Hematopoietic multipotent progenitor cell treated with erythropoietin and hydrocortisone succinate and interleukin-3 and kit ligand, for 15 days (in vitro differentiated cells): ENCODE measurements at places on chromosomes 1 and 21.
A peak's percentile ranks its signal among the peaks of the same experiment; 100 is the strongest.

DNA sequence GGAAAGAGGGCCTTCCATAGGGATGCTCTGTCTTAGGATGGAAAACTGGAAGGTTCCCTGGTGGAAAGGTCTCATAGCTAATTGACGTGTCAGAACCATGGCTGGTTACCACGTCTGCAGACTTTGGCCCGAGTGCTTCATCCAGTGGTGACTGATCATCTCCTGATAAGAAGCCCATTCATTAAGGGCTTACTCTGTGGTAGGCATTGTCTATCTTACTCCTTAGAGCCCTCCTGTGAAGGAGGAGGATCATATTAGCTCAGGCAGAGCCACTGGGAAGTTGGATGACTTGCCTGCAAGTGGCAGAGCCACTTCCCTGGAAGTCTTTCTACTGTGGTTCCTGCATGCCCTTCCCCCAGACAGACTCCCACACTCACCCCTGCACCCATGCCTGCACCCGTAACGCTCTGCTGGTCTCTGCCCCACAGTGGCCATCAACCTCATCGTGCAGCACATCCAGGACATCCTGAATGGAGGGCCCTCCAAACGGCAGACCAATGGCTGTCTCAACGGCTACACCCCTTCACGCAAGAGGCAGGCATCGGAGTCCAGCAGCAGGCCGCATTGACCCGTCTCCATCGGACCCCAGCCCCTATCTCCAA lies 79.9 kb downstream of the UCK2 start:
- DNase-seq = no peak

DNA sequence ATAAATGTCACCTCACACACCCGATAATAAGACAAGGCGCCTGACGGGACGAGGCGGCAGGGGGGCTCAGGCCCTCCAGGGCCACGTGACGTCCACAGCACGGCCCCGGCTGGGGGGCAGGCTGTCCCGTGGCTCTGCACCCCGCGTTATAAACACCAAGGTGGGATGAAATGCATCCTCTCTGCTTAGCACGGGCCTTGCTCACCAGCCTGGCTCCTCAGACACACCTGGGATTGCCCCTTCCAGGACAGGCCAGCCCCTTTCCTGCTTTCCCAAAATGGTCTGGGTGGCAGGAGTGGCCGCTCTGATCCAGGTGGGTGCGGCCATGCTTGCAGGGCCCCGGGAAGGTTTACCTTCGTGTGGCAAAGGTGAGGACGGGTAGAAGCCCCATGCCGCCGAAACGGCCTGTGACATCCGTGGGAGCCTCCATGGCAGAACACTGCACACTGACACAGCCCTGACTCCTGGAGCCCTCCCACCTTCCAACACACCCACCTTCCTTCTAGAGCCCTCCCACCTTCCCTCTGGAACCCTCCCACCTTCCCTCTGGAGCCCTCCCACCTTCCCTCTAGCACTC lies 35.9 kb downstream of the SLC19A1 start:
- DNase-seq = no peak

GRCh38 chr1:41434748-41435449 lies 49.6 kb downstream of the EDN2 start:
- DNase-seq = no peak

GRCh38 chr1:29298246-29298645 lies 61.9 kb downstream of the PTPRU start:
- DNase-seq = no peak

DNA sequence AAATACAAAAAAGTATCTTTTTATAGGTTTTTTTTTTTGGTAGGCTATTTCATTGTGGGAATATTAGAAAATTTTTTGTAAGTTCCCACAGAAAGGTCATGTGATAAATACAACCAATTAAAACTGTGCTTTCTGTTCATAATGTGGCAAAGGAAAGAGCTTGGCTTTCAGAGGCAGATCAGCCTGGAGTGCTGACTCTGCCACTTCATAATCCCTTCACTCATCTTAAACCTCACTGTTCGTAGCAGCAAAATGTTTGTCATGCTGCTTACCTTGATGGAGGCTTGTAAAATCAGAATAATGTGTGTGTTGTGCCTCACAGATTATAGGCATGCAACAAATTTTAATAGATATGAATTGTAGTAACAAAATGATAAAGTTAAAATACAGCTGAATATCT lies 176.8 kb downstream of the ZP4 start:
- DNase-seq = no peak

DNA sequence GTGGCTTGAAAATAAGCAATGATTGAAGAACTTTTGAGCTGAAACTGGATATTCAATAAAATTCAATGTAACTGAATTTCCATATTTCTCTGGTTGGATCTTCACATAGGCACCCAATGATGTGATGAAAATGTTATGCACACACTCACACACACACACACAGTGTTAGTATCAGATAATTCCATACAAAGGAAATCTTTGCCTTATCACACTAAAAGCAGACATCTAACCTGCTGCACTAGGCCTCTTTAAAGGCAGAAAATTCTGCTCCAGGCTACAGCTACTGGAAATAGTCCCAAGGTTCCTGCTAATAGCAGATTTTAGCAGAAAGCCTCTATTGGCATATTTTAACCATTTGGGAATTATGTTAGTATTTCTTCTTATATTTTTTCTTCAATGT lies 309.6 kb downstream of the COL11A1 start:
- DNase-seq = no peak

GRCh38 chr1:186772228-186772627 lies 56.5 kb upstream of the PLA2G4A start:
- no peak for DNase-seq

DNA sequence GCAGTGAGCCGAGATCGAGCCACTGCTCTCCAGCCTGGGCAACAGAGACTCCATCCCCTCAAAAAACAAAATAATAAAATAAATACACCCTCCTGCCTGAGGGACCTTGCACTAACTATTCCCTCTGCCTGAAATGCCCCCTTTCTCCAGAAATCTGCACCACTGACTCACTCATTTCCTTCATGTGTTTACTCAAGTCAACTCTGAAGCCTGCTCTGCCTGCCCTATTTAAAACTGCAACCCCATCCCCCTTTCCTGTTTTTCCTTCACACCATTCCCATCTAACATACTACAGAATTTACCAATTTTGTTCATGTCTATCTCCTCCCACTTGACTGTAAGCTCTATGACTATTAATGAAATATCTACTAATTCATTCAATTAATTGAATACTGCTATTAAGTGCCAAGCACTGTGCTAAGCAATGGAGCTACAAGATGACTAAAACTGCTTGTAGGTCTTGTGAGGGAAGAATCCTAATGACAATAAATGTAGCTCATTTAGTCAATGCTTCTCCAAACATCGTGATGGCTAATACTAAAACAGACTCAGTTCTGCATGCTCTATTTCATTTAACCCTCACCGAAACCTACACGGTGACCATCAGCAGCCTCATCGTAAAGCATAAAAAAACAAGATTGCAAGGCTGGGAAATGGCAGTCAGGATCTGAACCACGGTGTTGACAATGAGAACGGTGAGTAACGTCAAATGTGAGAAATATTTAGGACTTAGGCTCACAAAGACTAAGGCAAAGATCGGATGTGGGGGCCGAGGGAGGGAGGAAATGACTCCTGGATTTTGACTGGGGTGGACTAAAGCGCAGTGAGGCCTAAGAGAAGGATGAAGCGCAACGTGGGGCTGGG lies 749 bp upstream of the TMEM39B start:
- no peak for DNase-seq

DNA sequence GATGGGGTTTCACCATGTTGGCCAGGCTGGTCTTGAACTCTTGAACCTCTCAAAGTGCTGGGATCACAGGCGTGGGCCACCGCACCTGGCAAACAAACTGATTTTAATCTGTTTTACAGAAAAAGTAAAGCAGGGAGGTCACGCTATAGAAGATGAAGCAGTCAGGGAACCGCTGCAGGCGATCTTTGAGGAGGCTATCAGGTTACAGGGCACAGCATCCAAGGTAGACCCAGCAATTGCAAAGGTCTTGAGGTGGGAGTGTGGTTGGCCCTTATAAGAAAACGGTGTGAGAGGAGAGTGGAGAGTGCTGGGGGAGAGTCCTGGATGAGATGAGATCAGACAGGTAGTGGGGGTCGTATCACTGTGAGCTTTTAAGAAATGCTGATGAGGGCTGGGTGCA lies 2.6 kb upstream of the TMCO4 start:
- no peak for DNase-seq

GRCh38 chr21:39348040-39348354 lies 891 bp downstream of the HMGN1 start:
- no peak for DNase-seq

GRCh38 chr1:38046333-38046883 lies at the start of gene POU3F1:
POU3F1 (minus strand) TSS chr1:38046793; CDS start chr1:38046743, 50 bp downstream.
- DNase-seq = no peak

- DNase-seq = no peak
These were observed 96.9 kb upstream of the TARDBP start for GRCh38 chr1:10915594-10915993.

- no peak for DNase-seq
These were observed 6.7 kb upstream of the GATAD2B start for GRCh38 chr1:153929426-153929825.

GRCh38 chr21:22842875-22843274 lies 1844.7 kb downstream of the NCAM2 start:
- DNase-seq = no peak

- DNase-seq = no peak
These were observed 22.6 kb downstream of the OR2G3 start for GRCh38 chr1:247627951-247628350.

DNA sequence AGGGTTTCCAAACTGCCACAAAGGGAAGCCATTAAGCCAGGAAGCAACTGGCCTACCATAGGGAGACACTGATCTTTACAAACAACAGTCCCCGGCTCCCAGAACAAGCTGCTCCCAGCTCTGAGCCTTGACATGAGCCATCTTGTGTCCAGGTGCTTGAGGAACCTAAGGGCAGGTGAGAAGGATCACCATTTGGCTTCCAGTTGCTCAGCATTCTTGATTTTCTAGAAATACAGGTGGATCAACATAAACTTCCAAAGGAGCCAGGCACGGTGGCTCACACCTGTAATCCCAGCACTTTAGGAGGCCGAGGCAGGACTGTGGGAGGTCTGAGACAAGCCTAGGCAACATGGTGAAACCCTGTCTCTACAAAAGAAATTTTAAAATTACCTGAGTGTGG lies 21.6 kb downstream of the ZBTB17 start:
- no peak for DNase-seq

DNA sequence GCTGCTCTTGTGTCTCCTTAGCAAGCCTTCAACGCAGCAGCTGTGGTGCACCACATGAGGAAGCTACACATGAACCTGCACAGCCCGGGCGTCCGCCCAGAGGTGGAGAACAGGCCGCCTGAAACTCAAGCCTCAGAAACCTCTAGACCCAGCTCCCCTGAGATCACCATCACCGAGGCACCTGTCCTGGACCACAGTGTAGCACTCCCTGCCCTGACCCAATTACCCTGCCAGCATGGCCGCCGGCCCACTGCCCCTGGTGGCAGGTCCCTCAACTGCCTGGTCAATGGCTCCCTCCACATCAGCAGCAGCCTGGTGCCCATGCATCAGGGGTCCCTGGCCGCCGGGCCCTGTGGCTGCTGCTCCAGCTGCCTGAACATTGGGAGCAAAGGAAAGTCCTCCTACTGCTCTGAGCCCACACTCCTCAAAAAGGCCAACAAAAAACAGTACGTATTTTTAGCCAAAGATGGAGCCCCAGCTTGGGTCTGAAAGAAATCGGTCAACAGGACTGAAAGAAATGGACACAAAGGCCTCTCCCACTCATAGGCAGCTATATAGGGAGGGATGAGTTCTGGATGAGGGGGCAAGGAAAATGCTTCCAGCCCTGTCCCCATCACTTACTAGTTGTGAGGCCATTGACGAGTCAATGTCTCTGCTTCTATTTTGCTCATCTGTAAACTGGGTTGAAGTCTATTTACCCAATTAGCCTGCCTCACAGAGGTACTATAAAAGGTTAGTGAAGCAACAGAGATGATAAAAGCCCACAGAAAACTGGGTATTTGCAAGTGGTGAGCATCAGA lies 28.5 kb downstream of the CAMK1G start:
- no peak for DNase-seq

- no peak for DNase-seq
These were observed 27.7 kb downstream of the PTPRF start for GRCh38 chr1:43558346-43558841.

GRCh38 chr1:206489980-206490770 lies 17.2 kb upstream of the RASSF5 start:
- peak; percentile 61 for DNase-seq

DNA sequence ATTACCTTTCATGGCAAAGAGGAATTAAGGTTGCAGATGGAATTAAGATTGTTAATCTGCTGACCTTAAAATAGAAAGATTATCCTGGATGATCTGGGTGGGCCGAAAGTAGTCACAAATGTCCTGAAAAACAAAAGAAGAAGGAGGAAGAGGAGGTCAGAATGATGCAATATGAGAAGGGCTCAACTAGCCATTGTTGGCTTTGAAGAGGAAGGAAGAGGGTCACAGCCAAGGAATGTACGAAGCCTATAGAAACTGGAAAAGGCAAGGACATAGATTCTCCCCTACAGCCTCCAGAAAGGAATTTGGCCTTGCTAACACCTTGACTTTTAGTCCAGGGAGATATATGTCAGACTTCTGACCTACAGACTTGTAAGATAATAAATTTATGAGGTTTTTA lies 39.4 kb upstream of the FMOD start:
- DNase-seq = no peak

GRCh38 chr21:32520875-32521735 lies 64.2 kb downstream of the TCP10L start:
- DNase-seq = no peak

GRCh38 chr1:77533660-77534305 lies 148.7 kb downstream of the ZZZ3 start:
- peak; percentile 43 for DNase-seq

DNA sequence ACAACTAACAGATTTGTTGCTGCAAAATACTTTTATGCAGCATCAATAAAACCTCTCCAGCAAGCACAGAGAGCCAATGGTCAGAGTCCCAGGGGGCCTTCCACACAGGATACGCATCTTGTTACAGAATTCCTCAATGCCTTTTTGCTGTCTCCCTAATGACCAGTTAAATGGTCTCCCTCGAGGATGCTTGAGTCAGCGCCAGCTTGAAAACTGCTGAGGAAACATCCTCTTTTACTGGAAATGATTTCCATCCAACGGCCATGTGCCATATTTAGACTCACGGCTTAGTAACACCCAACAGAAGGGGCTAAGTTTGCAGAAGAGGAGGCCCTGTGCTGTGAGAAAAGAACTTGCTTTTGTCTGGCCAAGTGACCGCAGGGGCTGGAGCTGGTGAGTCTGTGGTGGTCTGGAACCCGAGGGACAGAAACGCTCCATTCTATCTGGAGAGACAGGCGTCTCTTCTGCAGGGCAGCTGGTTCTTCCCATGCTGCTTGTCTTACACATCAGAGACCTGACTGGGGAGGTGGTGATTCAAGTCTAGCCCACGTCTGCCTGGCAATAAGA lies 496.4 kb downstream of the SETD4 start:
- DNase-seq = no peak
